ENCODE measurements at places on chromosomes 2 and 18.

- DNase-seq: no peak
Measured at GRCh38 chr18:70197026-70197425, 8.5 kb downstream of the RTTN start.

DNA sequence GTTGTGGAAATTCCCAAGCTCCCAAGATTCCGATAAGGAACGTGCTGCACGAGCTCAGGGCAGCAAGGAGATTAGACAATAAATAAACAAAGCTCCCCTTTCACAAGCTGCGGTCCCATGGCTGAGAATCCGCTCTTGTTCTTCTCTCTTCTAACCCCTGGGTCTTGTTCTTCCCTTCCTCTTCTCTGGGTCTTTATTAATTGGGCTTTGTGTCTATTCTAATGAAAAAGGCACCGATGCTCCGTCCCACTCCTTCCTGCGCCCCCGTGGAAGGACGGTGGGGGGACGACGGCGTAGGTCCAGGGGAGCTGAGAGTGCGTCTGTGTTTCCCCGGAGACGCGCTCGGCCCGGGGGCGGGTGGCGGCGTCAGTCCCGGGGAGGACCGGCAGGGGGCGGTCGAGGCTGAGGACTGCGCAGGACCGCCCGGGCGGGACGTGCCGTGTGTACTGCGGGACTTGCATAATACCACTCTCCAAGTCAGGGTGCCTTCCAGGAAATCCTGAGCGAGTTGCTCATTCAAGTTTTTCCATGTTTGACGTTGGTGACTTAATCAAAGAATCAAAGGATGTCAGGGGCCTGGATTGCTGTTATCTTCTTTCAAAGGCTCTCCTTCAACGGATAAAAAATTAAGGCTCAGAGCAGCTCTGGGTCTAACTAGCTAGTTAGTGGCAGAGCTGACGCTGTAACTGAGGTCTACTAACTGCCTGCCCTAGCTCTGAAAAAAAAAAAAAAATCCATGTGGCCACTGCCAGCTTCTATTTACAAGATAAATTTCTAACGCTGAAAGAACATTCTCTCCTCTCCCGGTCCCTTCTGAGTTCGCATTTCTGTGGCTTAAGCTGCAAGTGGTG lies 321.4 kb downstream of the TGIF1 start:
- DNase-seq: peak; percentile 82

GRCh38 chr2:227402959-227403358 lies 15.2 kb upstream of the SCYGR1 start:
- no peak for DNase-seq

- DNase-seq: no peak
Measured at GRCh38 chr2:176270100-176270750, 983 bp downstream of the MTX2 start.

DNA sequence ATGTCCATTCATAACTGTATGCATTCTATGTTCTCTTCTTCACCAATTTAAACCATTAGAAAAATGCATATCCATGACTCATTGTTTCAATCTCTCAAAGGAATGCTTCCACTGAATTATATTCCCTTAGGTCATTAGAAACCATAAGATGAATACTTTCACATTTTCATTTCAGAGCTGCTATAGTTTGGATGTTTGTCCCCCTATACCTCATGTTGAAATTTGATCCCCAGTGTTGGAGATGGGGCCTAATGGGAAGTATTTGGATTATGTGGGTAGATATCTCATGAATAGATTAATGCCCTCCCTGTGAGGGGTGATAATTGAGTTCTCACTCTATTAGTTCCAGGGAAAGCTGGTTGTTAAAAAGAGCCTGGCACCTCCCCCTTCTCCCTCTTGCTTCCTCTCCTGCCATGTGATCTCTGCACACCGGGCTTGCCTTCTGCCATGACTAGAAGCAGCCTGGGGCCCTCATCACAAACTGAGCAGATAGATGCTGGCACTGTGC lies 35.7 kb downstream of the THUMPD2 start:
- DNase-seq: peak; percentile 70

DNA sequence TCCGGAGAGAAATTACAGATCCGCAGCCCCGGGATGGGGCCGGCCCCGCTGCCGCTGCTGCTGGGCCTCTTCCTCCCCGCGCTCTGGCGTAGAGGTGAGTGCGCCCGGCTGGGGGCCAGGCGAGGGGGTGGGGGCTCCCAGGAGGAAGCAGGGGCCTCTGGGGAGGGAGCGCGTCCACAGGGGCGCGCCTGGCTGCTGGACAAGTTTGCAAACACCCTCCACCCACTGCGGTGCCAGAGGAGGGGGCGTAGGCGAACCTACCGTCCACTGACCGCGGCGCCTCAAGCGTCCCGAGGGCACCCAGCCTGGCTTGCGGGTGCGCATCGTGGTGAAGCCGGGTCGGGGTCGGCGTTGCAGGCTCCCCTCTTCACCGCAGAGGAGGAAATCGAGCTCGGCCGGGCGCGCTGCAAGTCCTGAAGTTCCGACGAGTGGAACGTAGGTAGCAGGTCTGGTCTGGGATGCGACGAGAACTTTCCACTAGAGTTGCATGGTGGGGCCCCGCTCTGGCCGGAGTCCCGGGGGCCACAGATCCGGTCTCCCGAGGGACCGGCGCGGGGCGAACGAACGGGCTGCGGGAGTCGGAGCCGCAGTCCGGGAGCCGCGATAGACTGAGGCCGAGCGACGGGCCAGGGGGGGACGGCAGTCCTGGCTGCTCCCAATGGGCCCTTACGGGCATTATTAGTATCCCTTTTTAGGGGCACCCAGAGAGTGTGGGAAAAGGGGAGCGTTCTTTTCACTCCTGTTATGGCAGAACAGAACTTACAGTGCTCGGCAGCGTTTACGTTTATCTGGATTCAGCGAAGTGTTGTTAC lies 502 bp downstream of the MERTK start:
- no peak for DNase-seq

- DNase-seq: peak; percentile 65
Measured at GRCh38 chr18:9951022-9951859, 37.4 kb downstream of the VAPA start.

- DNase-seq: peak; percentile 69
Measured at GRCh38 chr2:144836635-144837350, 316.9 kb upstream of the ZEB2 start.

GRCh38 chr2:19753314-19753713 lies 148.5 kb downstream of the TTC32 start:
- no peak for DNase-seq

DNA sequence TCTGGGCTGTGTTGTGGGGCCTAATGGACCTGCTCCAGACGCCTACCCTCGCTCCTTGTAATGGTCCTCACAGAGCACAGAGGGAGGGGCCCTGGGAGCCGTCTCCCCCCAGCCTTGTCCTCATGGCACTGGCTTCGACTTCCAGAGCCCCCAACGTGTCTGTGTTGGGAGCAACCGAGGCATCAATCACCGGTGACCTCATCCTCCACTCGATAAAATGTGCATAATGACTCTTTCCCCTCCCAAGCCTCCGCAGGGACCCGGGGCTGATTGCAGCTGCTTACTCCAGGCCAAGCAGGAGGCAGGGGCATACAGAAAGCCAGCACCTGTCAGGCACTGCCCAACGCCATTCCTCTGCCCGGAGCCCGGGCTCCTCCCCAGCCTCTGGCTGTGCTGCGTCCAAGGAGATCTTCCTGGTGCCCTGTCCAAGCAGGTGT lies 271.7 kb downstream of the NDUFA10 start:
- DNase-seq: no peak

DNA sequence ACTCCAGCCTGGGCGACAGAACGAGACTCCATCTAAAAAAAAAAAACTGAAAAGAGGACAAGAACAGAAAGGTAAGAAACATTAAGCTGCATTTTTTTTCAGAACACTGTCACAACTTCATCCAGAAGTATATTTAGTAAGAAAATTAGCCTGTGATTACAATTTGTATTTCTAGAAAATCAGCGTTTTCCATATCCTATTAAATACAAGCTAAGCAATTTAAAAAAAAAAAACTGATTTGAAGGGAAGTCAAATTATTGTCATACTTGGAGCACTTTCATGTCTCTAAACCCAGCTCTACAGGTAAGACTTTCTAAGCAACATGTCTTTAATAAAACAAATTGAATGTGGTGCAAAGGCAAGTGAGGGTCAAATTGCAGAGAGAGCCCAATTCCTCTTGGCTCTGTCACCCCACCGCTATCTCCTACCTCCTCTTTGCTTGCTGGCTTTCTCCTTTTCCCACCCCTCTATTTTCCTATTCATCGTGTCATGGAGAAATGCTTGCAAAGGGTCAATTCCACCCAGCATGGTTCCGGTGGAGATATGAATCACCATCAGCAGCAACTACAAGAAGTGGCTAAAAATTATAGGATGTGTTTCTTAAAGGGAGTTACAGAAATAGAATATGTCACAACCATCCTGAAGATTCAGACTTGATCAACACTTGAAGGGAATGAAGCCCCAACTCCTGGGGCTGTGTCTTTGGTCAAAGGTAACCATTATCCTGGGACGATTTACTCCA lies 68.4 kb upstream of the BCL11A start:
- DNase-seq: no peak

- DNase-seq: peak; percentile 97
Measured at GRCh38 chr2:162092658-162093556, 18.9 kb upstream of the DPP4 start.

DNA sequence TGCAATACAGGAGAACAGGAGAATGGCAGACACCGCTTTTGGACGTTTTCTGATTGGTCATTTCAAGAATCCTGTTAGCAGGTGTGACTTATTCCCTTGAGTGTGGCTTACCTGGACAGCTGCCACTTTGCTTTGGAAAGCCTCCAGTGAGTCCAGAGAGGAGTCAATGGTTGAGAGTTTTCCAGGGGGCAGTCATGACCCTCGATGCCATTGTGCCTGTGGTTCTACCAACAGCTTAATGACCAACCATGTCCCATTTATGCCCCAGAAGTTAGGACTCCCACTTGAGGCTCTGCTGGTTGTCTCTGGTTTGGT lies 12.4 kb downstream of the IGFBP2 start:
- DNase-seq: no peak

DNA sequence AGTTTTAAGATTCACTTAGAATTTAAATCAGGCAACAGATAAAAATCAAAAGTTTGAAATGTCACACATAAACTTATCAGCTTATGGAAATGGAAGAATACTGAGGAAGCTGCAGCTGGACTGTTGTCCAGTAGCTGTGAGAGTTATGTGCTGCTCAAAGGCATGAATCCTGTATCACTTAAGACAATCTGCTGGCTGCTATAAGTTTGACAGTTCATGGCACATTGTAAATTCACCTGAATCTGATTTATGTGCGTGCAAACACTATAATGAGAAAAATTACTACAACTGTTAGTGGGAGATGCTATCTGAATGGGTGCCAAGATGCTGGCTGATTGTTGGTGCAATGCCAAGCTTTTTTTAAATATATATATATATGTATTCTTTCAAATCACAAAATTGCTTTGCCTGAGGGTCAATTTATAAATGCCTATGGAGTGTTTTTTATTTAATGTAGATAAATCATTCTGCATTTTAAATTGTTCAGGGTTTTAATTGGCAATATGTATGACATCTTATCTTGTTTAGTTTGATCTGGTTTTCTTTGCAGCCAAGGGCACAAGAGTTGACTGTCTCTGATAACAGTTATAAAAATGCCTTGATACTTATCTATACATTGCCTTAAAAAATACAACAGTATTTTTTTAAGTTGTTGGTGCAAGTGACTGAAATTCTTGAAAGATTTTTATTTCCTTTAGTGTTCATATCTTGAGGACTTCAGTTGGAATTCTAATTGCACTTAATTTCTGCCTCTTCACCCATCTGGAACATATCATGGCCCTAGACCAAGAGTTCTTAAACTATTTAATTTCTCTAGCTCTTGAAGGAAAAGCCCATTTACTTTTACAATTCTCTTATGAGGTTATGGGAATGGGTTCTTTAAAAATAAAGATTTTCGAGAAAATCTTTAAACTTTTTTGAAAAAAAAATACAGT lies 48.7 kb downstream of the CAVIN2 start:
- DNase-seq: no peak

DNA sequence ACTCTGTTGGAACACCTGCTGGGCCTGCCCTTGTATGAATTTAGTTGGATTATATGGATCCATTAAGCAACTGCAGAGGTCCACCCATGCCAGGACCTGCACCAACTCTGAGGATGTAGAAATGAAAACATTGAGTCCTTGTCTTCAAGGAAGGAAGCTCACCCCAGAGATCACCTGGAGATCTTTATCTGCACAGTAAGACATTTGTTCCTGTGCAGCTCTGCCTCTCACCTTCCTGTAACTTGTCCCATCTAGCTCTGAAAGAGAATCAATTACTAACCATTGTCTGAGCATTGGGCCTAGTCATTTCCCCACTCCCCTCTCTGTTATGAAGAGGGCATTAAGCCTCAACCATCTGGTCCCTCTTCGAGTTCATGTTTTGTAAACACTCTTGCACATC lies 105.2 kb upstream of the YWHAQ start:
- DNase-seq: no peak

DNA sequence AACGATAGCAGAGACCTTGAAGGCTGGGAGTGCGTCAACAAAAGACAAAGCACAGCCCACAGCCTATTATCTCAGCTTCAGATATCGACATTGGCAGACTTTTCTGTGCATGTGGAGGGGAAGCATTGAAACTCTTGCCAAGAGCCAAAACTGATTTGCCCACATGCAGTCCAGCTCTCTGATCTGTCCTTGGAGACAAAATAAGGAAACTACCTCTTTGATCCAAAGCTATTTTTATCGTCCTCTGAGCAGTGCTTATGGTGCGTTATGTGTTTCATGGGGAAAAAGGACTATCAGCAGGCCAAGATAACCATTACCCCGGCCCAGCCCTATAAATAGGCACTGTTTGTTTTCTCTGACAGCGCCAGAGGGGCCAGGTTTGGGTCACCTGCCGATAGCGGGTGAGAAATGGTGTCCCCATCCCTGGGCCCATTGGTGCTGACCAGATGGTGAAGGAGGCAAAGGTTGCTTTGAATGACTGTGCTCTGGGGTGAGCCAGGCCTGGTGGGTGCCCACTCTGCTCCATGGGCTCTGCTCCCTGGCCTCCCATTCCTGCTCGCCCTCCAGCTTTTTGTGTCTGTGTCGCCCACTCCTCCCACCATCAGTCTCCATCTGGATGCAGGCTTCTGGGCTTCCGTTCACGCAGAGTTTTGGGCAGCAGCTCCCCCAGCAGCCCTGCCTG lies 176.1 kb upstream of the HS6ST1 start:
- peak; percentile 48 for DNase-seq

DNA sequence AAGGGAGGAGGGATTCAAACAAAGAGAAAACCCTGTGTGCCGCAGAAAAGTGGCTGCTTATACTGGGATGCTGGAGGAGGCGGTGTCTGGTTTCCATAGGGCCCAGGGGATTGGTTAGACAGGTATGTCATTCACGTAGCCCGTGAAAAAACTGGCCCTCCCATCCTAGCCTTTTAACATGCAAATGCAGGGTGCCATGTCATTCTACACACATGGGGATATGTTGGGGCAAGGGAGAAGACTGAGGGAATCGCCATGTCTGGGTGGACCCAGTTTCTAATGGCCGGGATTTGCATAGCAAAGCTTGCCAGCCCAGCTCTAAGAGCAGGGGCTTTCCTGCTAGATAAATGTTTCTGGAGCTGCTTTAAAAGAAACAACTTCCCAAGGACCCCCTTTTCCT lies 8.2 kb upstream of the RNU2-63P start:
- no peak for DNase-seq

GRCh38 chr2:85255813-85256594 lies 71.8 kb downstream of the TGOLN2 start:
- peak; percentile 77 for DNase-seq

Measured in astrocyte (in vitro differentiated cells and primary cell).